ENCODE measurements at places on chromosomes 1 and 21. TPM values are rescaled to one million over a fixed set of nuclear protein-coding genes. Genes with fewer than 3 reads are reported as not detected.

Gene IL19
- total RNA-seq = not detected

DNA sequence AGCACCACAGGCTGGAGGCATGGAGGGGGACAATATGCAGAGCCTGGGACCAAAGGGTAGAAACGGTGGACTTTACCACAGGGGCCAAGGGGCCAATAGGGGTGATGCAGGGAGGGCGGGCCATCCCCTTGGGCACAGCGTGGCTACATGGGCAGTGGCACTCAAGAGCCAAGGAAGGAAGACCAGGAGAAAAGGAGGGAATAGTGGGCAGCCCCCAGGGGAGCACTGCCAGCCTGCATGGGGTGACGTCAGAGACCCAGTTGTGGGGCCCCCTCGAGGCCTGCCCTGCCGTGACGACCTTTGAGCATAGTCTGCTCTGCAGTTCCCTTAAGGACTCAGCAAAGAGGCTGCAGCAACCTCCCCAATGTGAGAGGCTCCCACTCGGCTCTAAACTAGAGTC is 95.5 kb upstream of the TMPRSS2 start:
- H3K4me3 ChIP-seq = no peak overlapping the region
- no peaks in the 10 kb centered on the region for H3K36me3 ChIP-seq
- DNase-seq = no peak
- H3K4me1 ChIP-seq = peaks cover 32% of the 10 kb centered on the region
- peak overlapping the region; percentile 52 for H3K27ac ChIP-seq

Gene TDRD10
- total RNA-seq = not detected

DNA sequence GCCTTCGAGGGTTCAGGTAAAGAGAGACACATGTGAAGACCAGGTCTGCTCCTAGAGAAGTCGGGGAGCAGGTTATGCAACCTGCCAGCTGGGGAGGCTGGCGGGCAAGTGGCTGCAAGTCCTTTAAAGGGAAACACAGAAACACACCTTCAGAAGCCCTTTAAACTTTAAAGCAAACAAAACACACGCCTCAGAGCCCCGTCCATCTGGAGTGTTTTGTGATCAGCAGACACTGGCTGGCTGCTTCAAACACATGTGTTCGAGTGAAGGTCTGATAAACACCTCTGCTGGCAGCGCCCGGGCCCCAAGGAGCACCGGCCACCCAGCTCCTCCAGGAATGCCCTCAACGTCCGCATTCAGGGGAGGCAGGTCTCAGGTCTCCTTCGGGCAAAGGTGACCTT is 15.2 kb downstream of the RIPK4 start:
- peak overlapping the region; percentile 94 for H3K27ac ChIP-seq
- H3K4me3 ChIP-seq = peak overlapping the region; percentile 2
- H3K27me3 ChIP-seq = no peaks in the 10 kb centered on the region
- H3K36me3 ChIP-seq = peaks cover 18% of the 10 kb centered on the region

GRCh38 chr1:82795508-82796149 is 994.9 kb downstream of the ADGRL2 start:
- H3K4me3 ChIP-seq = no peak overlapping the region
- no peaks in the 10 kb centered on the region for H3K36me3 ChIP-seq
- DNase-seq = no peak
- H3K4me1 ChIP-seq = no peaks in the 10 kb centered on the region

DNA sequence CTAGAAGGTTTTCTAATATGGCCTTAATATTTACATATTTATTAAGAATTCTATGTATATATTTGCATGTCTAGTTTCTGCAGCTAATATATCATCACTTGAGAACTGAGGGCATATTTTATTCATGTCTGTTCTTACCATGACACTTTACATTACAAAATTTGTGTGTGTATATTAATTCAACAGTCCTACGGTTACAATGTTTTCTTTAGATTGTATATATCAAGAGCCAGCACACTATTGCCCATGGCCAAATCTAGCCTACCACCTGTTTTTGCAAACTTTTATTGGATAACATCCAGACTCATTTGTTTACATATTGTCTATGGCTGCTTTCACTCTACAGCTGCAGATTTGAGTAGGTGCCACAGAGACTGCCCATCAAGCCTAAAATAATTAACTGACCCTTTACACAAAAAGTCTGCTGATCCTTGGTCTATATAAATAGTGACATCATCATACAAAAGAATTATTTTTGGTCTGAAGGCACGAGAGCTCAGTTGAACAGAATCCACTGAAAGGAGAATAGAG is 577.4 kb upstream of the PBX1 start:
- H3K4me3 ChIP-seq = no peak overlapping the region
- DNase-seq = no peak
- no peaks in the 10 kb centered on the region for H3K27me3 ChIP-seq
- no peak overlapping the region for H3K27ac ChIP-seq
- H3K4me1 ChIP-seq = no peaks in the 10 kb centered on the region

DNA sequence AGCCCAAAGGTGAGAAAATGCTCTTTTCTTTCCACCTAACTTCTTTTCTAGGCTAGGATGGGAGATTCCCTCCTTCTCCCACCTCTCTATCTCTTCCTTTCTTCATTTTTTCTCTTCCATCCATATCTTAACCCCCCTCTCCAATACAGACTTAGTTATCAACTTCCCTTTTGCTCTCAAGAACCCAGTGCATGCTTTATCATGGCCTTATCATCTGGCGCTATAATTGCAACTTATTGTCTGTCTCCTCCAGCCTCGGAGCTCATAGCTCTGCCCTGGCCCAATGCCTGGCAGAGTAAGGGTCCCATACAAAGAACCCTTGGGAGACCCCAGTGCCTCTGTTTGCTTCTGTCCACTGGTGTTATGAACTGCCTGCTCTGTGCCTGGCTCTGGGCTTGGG is 71.0 kb upstream of the NFASC start:
- no peak for DNase-seq
- no peaks in the 10 kb centered on the region for H3K4me1 ChIP-seq
- H3K27me3 ChIP-seq = peaks cover 10% of the 10 kb centered on the region
- H3K27ac ChIP-seq = no peak overlapping the region

- H3K4me3 ChIP-seq = no peak overlapping the region
- no peak overlapping the region for H3K27ac ChIP-seq
- DNase-seq = no peak
- no peaks in the 10 kb centered on the region for H3K4me1 ChIP-seq
- H3K27me3 ChIP-seq = no peaks in the 10 kb centered on the region
Observed at GRCh38 chr1:155110826-155111225, 16.9 kb upstream of the EFNA1 start.

DNA sequence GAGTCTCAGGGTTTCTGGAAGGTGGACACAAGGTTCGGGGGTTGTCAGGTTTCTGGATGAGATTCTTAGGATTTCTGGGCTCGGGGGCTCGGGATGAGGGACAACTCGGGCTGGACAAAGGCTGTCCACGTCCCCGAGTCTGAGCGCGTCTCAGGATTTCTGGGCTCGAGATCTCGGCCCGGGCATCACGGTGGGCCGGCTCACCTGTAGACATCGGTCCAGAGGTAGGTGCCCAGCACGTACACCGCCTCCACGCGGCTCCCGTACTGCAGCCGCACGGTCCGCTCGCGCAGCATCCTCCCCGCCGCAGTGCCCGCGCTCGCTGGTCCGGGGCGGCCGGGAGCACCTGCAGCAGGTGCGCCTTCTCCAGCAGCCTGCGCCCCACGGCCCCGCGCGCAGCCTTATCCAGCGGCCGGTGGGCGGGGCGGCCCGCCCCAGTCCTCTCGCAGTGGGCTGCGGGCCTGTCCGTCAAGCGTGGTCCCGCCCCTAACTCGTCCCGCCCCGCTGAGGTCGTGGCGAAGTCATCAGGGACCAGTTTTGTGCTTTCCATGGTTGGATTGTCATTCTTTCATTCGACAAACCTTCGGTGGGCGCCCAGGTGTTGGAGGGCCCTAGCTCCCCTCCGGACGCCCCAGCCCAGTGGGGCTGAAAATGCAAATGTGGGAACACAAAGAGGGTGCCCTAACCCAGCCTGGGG is at the start of gene PADI2:
TSS of gene PADI2 (minus strand) at position 376 of the 697 bp plus-strand sequence. CDS start at position 296, 80 bp downstream.
- no peaks in the 10 kb centered on the region for H3K36me3 ChIP-seq
- peaks cover 66% of the 10 kb centered on the region for H3K4me1 ChIP-seq
- H3K4me3 ChIP-seq = peak within 1 kb of the TSS; percentile 82
- no peak for DNase-seq

DNA sequence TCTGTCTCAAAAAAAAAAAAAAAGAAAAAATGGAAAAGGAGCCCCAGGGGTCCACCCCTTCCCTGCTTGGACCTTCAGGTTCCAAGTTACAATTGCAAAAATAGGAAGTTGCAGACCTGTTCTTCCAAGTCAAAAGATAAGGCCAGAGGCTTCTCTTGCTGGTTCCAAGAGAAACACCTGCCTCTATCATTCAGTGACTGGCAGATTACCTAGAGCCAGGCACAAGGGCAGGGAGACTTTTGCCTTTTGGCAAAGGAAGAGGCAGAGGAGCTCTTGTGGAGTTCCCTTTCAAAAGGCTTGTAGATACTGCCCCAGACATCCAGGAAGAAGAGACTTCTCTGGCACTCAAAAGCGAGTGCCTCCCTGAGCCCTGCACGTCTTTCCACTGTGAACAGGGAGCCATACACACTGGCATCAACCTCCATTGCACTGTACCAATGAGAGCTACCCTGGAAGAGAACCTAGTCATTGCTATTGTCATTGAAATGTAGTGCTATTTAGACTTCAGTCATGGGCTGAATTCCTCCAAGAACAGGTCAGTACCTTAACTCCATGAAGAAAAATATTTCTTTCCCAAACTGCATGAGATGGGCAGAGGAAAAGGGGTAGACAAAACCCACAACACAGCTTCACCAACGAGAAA is 91.2 kb downstream of the LMX1A start:
- H3K27ac ChIP-seq = no peak overlapping the region
- no peaks in the 10 kb centered on the region for H3K4me1 ChIP-seq
- no peak for DNase-seq
- no peak overlapping the region for H3K4me3 ChIP-seq
- no peaks in the 10 kb centered on the region for H3K36me3 ChIP-seq
- H3K27me3 ChIP-seq = no peaks in the 10 kb centered on the region

GRCh38 chr1:52098139-52098871 is 42.2 kb downstream of the BTF3L4 start:
- no peak for DNase-seq
- H3K27ac ChIP-seq = no peak overlapping the region
- no peaks in the 10 kb centered on the region for H3K27me3 ChIP-seq
- H3K36me3 ChIP-seq = no peaks in the 10 kb centered on the region
- no peak overlapping the region for H3K4me3 ChIP-seq
- no peaks in the 10 kb centered on the region for H3K4me1 ChIP-seq

Gene ICOSLG
- 5.5 TPM for total RNA-seq

DNA sequence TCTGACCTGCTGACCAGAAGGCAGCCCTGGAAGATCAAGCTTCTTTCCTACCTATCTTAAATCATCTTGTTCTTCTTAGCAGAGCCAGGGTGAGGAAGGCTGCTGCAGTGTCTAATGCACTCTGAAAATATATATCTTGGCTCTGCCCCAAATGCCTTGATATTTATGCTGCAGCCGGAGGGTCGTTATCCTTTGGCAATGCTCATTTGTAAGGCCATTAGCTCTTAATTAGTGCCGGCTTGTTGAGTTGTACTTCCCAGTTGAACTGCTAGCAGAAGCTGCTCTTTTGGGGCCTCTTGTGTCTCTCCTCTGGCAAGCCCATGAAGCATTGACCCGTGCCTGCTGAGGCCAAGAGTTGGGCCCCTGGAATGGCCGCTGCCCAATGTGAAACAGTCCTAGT is 4.2 kb upstream of the GNL2 start:
- H3K4me3 ChIP-seq = no peak overlapping the region
- peaks cover 5% of the 10 kb centered on the region for H3K4me1 ChIP-seq
- no peaks in the 10 kb centered on the region for H3K27me3 ChIP-seq
- H3K27ac ChIP-seq = no peak overlapping the region
- H3K36me3 ChIP-seq = peaks cover 5% of the 10 kb centered on the region
- no peak for DNase-seq

Gene A3GALT2
- total RNA-seq = not detected

DNA sequence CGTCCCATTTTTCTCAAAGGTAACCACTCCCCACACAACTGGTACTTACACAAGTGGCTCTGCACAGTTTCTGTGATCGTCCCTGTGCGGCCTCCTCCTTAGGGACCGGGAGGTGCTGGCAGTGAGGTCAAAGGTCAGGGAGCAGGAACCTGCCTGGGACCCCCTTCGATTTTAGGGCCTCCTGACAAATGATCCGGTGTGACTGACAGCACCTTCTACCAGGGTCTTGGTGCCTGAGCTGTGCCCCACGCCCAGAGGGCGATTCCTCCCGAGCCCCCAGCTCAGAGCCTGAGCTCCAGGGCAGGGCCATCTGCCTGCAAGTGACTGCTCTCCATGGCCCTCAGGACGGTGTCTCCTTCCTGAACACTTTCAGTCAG is 11.8 kb upstream of the TMEM240 start:
- H3K4me1 ChIP-seq = peaks cover 4% of the 10 kb centered on the region
- no peak for DNase-seq
- H3K27me3 ChIP-seq = no peaks in the 10 kb centered on the region
- no peak overlapping the region for H3K27ac ChIP-seq
- no peak overlapping the region for H3K4me3 ChIP-seq

Gene DMBX1
- total RNA-seq = 0.05 TPM

Gene CELA2B
- total RNA-seq = not detected

Gene TDRD5
- 2.4 TPM for total RNA-seq

Gene CFHR3
- not detected for total RNA-seq

DNA sequence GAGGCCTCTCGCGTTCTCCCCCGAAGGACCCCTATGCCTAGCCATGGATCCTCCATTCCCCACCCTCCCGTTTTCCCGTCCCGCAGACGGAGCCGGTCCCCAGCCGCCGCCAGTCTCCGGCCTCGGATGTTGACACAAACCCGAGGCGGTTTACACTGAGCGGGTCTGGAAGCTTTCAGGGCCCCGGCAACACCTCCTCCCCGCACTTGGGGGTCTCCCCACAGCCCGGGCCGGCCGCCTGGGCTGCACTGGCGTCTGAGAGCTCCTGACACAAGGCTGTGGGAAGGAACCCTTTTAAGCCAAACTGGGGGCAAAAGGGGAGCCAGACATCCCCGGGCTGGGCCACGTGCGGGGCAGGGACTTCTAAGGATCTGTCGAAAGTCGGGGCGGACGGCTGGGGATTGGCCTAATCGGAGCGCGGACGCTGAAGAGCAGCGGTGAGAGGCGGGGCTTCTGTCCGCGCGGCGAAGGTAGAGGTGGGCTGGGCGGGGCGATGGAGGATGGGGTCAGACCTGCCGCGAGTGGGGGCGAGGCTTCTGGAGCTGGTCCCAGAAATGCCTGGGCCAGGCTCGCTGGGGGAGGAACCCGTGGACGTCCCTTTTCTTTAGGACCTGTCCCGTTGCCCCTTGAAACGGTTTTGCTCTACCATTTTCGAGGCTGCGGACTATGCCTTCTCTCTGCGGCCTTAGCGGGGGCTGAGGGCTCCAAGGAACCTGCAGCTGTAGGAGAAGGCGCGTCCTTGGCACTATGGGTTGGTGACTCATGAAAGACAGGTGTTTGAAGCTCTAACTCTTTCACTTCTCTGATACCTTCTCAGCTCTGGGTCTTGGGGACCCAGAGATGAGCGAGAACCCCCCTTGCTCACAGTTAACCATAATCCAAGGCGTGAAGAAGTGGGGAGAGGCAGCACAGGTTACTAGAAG is 1.2 kb upstream of the HPCAL4 start:
- H3K27ac ChIP-seq = no peak overlapping the region

All from Panc1 (cell line).